ENCODE measurements at places on chromosomes 6 and 20. TPM values are rescaled to one million over a fixed set of nuclear protein-coding genes. Genes with fewer than 3 reads are reported as not detected.

SOX18 gene
- 2.9 TPM for total RNA-seq

TRIM15 gene
- 0.28 TPM for total RNA-seq

BEND6 gene
- total RNA-seq, result 1.9 TPM

TINAG gene
- not detected for total RNA-seq

DNA sequence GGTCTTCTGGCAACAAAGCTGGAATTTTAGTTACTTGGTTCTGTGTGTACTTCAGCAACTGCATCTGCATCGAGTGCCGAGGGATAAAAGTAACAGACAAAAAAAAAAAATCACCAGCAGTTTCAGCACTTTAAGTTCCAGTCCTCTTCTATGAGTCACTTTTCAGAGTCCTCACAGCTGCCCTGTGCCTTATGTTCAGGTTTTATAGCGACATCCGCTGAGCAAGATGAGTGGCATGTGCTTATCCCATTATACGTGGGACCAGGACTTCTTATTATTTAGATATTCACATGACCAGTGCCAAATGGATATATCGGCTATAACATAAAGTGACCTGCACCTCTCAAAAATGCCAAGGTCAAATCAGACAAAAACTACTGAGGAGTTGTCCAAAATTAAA lies 242.9 kb downstream of the FOXA2 start:
- no peak for DNase-seq

GRCh38 chr6:17474289-17474688 lies 80.9 kb downstream of the CAP2 start:
- DNase-seq, result no peak

- no peak for DNase-seq
Observed at GRCh38 chr6:137494281-137494987, at the start of gene OLIG3. Gene OLIG3 (minus strand): TSS chr6:137494394. CDS start chr6:137494170, 224 bp downstream.

DNA sequence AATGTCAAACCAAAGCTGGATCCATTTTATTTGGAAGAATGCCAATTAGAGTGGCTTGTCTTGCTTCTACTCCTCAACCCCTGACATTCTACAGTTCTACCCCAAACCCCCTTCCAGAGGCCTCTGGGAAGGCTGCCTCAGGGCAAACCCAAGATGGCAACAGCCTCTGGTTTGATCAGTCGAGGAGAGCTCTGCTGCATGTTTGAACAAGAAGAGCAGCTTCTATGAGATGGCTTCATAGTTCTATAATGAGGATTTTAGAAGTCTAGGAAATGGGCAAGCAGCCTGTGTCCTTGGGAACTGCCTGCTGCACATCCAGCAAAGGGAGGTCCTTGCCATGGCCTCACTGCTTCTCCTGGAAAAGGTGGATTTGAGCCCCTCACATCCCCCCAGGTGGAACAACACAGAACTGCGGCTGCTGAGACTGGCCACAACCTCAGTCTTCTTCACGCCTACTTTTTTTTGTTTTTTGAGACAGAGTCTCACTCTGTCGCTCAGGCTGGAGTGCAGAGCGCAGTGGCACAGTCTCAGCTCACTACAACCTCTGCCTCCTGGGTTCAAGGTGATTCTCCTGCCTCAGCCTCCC lies 37.9 kb downstream of the ZC3H12D start:
- no peak for DNase-seq

DNA sequence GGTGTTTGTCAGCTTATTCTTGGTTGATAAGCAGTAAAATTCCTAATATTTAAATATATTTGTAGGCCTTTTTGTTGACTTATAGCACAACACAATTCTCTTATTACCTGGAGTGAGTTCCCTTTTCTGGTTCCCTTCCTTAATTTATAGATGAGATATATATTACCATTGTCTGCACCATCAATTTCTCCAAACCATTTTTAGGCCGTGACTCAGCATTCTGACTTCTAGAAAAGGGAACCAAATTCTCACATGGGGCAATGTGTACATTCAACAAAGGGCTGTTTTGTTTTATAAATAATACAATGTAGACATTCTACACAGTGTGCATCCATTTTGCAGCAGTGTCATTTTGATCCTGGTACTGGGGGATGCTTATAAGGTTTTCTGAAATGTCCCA lies 52.8 kb downstream of the NCOA7 start:
- DNase-seq, result no peak

GRCh38 chr20:16711661-16712258 lies 18.1 kb upstream of the SNRPB2 start:
- DNase-seq, result no peak

- DNase-seq, result no peak
Observed at GRCh38 chr6:75463061-75463460, 30.5 kb downstream of the FILIP1 start.

OR2H1 gene
- total RNA-seq, result not detected

GRCh38 chr20:50027611-50028105 lies 44.9 kb downstream of the SNAI1 start:
- peak; percentile 89 for DNase-seq

DNA sequence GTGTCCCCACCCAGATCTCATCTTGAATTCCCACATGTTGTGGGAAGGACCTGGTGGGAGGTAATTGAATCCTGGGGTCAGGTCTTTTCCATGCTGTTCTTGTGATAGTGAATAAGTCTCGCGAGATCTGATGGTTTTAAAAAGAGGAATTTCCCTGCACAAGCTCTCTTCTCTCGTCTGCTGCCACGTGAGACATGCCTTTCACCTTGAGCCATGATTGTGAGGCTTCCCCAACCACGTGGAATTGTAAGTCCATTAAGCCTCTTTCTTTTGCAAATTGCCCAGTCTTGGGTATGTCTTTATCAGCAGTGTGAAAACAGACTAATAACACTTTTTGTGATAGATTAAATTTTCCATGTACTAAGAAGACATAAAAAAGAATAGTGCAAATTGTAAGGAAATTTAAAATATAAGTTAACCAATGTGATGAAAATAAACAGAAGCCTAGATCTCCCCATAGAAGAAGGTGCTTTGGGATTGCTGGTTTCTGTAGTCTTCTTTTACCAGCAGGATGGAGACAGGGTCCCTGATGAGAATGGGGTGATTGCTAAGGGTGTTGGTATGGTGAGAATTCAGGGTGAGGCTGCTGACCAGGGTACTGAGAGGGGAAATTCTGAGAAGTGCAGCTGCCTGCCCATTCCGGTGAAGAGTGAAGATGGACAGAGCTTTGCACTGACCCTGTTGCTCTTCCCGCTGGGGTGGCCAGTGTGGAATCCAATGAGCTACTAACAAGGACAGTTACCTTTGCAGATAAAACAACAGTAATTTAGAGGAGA lies 50.7 kb downstream of the BMP2 start:
- DNase-seq, result no peak

TRIM31 gene
- total RNA-seq, result 2.2 TPM

MTFR2 gene
- 1.6 TPM for total RNA-seq
